ENCODE measurements at places on chromosomes 13 and 19.

- DNase-seq = no peak
These were observed 519.5 kb downstream of the DCT start for GRCh38 chr13:93959796-93960533.

GRCh38 chr19:42154471-42155323 is 22.5 kb upstream of the POU2F2 start:
- no peak for DNase-seq

- DNase-seq = no peak
These were observed 676 bp upstream of the POLRMT start for GRCh38 chr19:633786-634639.

DNA sequence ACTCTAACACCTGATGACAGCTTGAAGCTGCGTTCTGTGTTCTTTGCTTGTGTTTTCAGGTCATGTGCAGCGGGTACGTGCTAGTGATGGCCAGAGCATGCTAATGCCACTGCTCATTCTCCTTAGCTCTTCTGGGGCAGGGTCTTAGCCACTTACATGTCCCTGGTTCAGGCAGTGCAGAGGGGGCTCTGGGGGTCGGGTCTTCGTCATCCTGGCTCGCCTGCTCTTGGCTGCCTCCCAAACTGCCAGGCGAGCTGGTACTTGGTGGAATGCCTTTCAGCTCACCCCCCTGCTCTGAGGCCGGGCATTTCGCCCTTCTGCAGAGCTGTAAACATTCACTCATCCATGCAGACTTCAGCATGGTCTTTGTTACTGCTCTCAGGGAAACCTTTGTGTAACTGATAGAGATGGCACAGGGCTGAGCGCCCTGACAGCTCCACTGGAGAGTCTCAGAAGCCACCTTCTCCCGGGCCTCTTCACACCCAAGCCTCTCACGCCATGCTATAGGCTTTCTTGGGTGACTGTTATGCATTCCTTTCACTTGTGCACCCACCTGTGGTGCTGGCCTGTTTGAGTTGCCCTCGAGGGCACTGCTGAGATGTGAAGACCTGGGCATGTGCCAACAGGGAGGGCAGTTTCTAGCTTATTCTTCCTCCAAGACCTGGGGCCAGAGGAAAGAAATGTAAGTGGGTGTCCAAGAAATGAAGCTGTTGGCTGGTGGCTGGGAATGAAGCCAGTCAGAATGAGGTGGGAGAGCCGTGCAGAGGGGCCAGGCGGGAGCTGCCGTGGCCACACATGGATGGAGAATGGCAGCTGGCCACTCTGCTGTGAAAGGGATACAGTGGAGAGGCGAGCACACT is 24.4 kb downstream of the FAM124A start:
- DNase-seq = no peak

DNA sequence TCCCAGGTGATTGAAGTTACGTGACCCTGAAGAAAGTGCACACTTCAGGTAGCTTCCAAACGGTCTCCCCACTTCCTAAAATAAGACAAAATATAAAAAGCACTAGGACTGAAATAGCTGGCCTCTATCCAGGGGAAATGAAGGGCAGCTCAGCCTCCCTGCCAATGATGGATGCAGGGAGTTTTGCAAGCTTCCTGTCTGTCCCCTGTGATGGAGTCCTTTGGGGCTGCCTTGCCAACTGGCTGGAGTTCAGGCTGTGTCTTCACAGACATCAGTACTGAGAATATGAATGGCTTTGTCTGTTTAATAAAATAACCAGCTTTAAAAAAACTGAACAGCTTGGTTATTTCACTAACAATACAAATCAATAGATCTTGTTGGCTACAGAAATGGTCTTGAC is 101.4 kb upstream of the GPR12 start:
- DNase-seq = no peak

GRCh38 chr13:46172531-46172991 is 9.4 kb downstream of the LCP1 start:
- no peak for DNase-seq

GRCh38 chr19:17557466-17557865 is 2.0 kb downstream of the COLGALT1 start:
- no peak for DNase-seq

DNA sequence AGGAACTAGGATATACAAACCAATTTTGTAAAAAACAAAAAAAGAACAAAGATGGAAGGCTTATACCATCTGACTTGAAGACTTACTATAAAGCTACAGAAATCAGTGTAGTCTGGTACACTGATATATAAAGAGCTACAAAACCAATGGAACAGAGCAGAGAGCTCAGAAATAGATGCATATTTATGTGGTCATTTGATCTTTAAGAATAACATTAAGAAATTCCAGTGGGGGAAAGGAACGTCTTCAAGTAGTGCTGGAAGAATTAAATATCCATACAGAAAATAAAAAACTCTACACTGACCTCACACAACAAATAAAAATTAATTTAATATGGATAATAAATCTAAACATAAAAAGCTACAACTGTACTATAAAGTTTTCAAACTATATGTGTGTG is 317.0 kb downstream of the ENOX1 start:
- DNase-seq = no peak

- no peak for DNase-seq
These were observed 142.3 kb downstream of the PCCA start for GRCh38 chr13:100231176-100231575.

DNA sequence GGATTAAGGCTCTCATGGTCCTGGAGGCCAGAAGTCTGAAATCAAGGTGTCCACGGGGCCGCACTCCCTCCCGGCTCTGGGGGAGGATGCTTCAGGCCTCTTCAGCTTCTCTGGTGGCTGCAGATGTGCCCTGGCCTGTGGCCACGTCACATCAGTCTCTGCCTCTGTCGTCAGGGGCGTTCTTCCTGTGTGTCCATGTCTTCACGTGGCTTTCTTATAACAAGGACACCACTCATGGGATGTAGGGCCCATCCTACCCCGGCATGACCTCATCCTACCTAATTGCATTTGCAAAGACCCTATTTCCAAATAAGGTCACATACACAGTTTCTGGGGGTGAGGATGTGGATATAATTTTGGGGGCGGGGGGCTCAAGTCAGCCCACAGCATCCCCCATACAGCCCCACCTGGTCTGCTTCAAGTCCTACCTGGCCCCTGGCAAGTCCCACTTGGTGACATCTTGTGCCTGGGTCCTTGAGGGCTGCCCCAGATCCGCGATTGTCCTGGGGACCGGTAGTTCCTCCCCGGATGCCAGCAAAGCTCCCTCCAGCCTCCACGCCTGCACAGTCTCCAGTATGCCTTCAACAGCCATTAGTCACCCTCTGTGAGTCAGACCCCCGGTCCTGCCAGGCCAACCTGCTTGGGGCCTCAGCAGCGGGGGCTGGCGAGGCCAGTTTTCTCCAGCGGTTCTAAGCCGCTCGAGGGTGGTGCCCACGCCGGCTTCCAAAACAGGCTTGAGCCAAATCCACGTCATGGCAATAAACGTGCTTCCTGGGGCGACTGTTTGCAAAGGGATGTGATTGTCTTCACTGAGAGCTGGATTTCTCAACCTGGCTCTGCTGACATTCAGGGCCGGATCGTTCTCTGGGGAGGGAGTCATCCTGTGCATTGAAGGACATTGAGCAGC is 32.2 kb downstream of the MYO9B start:
- DNase-seq = peak; percentile 83

DNA sequence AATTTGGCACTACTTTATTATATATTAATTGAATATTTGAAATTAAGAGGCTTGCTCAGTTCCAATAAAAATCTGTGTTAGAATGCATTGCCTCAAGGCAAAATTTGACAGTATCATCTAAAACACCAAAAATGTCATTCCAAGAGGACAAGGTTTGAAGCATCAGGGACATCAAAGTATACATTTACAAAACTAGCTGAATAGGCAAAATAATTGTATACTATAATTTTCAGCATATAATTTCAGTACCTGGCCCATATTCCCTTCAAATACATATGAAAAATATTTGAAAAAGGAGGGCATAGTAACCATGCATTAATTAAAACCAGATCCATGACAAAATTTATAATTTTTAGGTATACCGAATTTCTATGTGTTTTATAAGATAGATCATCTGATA is 963.8 kb downstream of the PCDH9 start:
- DNase-seq = no peak

GRCh38 chr13:19960653-19960976 is 2.1 kb downstream of the ZMYM2 start:
- DNase-seq = no peak

- DNase-seq = no peak
These were observed 56.2 kb downstream of the ABCC4 start for GRCh38 chr13:95245071-95245470.

DNA sequence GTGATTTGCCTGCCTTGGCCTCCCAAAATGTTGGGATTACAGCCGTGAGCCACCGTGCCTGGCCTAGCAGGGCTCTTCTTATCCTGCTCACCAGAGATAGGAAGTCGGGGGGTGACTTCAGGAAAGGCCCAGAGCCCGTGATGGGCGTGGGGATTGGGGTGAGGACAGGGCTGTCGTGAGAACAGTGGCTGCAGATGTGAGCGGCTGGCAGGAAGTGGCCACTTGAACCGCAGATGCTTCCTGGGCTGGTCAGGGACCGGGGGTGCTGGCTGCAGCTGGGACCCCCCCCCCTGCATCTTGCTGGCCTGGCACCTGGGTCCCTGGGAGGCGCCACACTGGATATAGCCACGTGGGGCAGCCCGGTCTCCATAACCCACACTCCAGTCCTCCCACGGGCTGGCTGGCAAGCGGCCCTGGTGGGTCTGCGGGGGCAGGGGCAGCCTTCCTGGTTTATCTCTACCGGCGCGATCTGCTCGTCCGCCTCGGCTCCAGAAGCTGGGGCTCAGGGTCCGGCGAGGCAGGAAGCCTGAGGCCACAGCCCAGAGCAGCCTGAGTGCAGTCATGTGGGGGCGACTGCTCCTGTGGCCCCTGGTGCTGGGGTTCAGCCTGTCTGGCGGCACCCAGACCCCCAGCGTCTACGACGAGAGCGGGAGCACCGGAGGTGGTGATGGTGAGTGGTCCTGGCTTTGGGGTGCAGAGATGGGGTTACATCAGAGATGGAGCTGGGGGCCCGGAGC is at the start of gene F2RL3:
F2RL3 (plus strand) TSS at position 371 of the 737 bp plus-strand sequence; CDS start at position 562, 191 bp downstream.
- no peak for DNase-seq

GRCh38 chr19:12574036-12574435 is 22.8 kb upstream of the ZNF564 start:
- no peak for DNase-seq

DNA sequence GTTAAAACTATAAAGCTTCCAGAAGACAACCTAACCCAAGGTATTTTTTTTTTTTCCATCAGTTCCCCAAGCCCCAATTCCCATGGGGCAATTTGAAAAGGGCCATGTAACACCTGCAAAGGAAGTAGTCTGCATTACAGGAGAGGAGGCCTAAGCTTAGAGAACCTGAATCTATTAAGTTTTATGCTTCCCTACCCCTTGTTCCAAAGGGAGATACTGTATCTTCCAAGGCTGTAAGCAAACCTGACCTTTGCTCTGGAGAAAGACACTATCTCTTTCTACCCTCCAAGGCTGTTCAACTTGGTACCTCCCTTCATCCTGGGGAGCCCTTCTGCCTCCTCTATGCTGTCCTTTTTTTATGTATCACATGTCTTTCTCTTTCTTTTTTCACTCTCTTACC is 15.0 kb downstream of the KATNAL1 start:
- DNase-seq = no peak

DNA sequence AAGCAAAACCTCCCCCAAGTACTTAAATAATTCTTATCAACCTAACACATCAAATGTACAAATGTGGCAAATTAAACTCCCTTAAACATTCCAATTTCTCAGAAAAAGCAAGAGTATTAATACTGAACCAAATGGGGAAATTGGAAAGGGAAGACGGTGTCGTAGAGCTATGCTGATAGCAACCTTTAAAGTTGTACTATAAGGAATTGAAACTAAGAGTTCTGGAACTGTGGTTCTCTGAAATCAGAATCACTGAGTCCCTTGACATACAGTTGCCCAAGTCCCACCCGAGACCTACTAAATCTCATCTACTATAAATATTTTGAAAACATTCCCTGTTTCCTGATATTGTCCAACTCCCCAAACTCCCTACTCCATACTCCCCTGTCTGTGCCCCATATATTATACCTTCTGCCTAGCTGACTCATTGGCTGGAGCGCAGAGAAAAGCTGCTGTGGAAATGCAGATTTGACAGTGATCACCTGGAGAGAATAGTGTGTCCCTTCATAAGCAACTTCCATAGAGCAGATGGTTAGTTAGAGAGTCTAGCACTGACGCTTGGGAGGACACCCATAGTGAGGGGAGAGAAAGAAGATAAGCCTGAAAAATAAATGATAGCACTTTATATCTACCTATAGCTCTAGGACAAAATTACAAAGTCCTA is 51.4 kb upstream of the ITM2B start:
- DNase-seq = no peak

Measured in LoVo (cell line).